ENCODE measurements at places on chromosomes 3 and 15.

DNA sequence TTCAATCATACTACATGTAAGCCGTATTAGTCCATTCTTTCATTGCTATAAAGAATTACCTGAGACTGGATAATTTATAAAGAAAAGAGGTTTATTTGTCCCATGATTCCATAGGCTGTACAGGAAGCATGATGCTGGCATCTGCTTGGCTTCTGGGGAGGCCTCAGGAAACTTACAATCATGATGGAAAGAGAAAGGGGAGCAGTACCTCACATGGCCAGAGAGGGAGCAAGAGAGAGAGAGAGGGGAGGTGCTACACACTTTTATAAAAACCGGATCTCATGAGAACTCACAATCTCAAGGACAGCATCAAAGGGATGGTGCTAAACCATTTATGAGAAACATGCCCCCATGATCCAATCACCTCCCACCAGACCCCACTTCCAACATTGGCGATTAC lies 14.3 kb upstream of the CLASP2 start:
- DNase-seq, result no peak

GRCh38 chr3:36763850-36764703 lies at the start of gene DCLK3:
TSS of gene DCLK3 (minus strand) at chr3:36764553. CDS start at chr3:36764263, 290 bp downstream.
- DNase-seq, result peak; percentile 19

- no peak for DNase-seq
Measured at GRCh38 chr3:36761779-36762178, 2.6 kb downstream of the DCLK3 start.

DNA sequence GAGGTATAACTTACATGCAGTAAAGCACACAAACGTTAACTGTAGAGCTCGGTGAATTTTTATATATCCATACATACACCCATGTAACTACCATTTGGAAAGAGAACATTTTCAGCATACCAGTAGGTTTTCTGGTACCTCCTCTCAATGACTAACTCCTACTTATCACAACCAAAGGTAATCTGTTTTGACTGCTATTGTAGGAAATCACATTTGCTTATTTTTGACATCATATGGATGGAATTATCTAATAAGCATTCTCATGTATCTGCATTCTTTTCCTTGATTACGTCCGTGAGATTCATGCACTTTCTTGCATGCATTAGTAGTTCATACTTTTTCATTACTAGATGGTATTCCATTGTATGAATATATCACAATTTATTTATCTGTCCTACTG lies 76.8 kb downstream of the CSNK1G1 start:
- no peak for DNase-seq

DNA sequence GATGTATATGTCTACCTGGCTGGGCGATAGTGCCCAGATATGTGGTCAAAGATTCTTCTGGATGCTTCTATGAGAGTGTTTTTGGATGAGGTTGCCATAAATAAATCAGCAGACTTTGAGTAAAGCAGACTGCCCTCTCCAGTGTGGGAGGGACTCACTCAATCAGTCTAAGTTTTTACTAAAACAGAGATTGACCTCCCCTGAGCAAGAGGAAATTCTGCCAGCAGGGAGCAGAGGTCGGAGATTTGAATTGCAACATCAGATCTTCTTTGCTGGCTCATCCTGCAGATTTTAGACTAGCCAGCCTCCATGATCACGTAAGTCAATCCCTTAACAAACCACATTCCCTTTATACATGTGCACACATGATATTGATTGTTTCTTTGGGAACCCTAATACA lies 300.9 kb downstream of the MCTP2 start:
- DNase-seq, result no peak

DNA sequence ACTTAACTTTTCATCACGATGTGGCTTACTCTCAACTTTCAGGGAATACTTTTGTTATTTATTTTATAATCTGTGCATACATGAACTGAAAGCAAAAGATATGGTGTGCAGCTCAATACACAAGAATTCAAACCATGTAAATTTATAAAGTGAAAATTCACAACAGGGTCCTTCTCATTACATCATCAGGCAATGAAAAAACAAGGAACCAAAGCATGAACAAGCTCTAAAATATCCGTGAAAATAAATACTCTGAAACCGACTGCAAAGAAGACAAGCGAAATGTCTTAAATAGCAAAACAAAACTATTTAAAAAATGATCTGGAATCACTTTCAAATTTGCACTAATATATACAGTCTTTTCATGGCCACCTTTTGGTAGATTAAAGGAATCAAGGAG lies 28.9 kb downstream of the GNB5 start:
- DNase-seq, result no peak

GRCh38 chr15:89899295-89899945 lies 5.6 kb upstream of the AP3S2 start:
- DNase-seq, result no peak

GRCh38 chr3:137509354-137510045 lies 254.6 kb upstream of the SOX14 start:
- no peak for DNase-seq

DNA sequence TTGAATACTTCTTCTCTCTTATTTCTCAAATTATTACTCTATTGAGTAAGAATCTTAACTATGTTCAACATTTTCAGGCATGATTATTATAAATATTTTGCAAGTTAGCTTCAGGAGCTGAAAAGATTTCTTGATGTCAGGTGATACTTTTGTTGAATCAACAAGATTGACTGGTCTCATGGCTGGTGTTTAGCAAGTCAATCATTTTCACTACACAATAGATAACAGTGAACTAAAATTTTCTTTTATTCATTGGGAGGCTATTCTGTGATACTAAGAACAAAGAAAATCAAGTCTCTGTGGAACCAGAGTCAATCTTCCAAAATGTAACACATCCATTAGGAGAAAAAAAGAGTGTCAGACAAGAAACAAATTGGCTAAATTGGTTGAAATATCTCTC lies 476.7 kb downstream of the CNTN3 start:
- DNase-seq, result no peak

- no peak for DNase-seq
Measured at GRCh38 chr3:140552403-140552802, 125.5 kb upstream of the TRIM42 start.

DNA sequence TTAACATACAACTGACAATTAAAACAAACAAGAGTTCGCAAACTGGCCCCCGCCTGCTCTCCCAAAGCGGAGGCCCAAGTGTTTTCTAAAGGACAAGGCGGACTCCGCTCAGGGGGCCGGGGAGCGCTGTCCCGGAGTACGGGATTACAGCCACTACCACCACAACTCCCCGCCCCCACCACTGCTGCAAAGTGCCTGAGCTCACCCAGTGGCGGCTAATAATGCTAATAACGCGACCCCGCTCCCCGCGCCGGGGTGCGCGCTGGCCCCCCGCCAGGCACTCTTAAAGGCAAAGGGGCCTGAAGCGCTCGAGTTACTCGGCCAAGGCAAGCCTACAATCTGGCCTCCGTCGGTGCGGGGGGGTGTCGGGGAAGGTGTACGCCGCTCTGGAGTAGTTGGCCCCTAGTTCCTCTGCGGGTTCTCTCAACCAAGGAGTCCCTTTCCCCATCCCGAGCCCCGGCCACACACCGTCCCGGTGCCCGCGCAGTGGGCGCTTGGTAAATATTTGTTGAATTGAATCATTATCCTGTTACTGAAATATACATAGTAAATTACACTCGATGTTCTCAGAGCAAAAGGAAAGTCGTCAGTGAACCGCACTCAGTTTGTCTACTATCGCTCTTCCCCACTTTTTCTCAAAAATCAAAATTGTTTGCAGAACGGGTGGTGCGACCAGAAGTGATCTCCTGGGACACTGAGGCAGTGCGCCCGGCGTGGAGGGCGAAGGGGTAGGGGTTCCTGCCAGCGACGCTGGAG lies 827 bp downstream of the WNT5A start:
- no peak for DNase-seq

DNA sequence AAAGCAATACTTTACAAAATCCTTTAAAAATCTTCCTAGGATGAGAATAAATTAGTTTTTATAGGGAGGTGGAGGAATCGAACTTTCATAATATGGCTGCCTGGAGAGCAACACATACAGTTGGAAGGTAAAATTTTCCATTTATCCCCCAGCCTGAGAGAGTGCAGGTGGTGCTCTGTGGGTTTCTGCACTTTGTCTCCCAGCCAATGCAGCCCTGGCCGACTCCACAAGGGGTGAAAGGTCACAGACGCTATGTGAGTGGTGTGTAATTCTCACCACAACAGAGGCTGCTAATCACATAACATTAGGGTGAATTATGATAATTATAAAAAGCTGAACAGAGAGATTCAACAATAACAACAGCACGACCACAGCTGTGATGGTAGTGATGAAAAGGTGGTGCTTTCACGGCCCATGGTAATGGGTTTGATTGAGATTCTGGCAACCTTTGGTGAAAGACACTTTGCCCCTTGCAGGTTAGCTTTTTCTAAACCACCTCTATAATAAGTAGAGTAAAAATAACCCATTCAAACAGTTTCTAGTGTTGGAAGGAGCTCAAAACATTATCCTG lies 30.1 kb upstream of the NANOGP8 start:
- no peak for DNase-seq
